ENCODE measurements at places on chromosomes 1 and 21.

GRCh38 chr1:227576189-227576588, 12.8 kb downstream of the ZNF678 start:
- peak; percentile 39 for DNase-seq

DNA sequence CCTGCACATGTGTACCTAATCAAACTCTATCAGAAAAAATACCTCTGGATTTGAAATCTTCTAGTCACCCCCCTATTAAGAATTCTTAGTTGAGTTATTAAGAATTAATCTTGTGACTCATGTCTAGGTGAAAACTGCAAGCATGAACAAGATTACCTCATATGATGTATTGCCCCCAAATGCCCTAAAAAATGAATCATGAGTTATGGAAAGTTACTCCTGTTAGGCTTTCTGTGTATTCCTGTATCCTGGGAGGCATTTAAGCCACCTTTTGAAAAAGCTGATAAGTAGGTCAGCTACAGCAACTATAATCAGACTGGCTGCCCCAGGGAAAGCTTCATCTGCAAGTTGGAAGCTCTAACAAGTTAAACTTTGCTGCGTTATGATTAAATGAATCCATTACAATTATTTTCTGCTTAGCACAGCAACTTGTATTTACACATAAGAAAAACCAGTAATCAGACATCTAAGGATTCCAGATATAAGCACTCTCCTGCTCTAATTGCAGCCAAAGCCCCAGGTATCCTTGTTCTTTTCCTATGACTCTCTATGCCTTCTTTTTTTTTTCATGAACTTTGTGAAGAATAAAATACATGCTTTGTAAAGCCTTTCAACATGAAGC, 147.7 kb downstream of the NTPCR start:
- peak; percentile 80 for DNase-seq

GRCh38 chr1:145960468-145961108, 2.8 kb upstream of the LIX1L start:
- DNase-seq, result peak; percentile 64

DNA sequence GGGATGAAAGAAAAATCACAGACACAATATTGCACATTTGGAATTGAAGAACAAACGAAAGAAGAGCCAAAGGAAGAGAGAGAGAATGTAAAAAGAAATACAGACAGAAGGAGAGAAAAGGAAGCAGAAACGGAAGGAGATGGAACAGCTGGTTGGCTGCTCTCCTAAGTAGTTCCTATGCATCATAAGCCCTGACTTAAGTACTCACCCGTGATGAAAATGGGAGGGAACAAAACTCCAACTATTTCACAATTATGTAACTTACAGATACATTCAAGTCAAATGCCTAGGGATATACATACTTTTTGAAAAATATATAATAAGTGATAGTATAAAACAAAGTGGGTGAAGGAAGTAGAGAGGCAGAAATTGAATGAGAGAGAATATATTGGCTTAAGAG, 88.5 kb downstream of the TTLL7 start:
- DNase-seq, result no peak

DNA sequence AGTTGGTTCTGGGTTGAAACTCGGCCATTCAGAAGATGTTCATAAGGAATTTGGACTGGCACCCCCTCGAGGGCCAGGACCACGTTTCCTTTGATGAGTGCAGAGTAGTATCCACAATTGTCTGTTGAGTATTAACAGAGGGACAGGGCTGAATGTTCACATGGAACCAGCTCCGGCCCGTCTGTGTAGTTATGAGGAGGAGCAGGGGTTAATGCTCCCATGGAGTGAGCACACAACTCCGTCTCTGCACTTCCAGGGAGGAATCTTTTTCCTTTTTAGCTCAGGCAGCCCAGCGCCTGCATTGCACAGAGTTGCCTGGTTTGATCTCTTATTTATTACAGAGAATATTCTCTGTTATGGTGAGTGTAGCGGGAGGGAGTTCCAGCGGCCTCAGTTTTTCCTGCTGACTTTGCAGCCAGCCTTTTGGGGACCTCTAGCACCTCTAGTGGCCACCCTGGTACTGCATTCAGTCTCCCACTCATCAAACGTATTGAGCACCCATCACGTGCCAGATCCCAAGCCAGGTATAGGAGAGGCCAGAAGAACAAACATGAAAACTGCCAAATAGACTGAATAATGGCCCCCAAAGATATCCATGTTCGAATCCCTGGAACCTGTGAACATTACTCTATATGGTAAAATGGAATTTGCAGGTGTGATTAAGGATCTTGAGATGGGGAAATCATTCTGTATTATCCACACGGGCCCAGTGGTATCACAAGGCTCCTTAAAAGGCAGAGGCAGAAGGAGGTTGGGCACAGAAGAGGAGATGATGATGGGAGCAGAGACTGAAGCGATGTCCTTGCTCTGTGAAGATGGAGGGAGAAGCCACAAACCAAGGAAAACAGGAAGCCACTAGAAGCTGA, 167.7 kb upstream of the CSF3R start:
- peak; percentile 17 for DNase-seq

GRCh38 chr21:35120631-35121180, 71.6 kb upstream of the RUNX1 start:
- no peak for DNase-seq

- DNase-seq, result peak; percentile 90
Measured at GRCh38 chr1:8094481-8095241, 68.6 kb upstream of the ERRFI1 start.

- DNase-seq, result no peak
Measured at GRCh38 chr21:33266789-33267135, 595 bp downstream of the IL10RB start.

GRCh38 chr1:208934933-208935332, 648.6 kb upstream of the CAMK1G start:
- DNase-seq, result no peak

All from fibroblast of lung (primary cell).